Activated CD4-positive, alpha-beta memory T cell treated with anti-CD3 and anti-CD28 coated beads, Interleukin-2, amount 10 ng/mL, durations not matched to agents 7 days and 5 days (primary cell): ENCODE measurements at places on chromosomes 13 and 19.

DNA sequence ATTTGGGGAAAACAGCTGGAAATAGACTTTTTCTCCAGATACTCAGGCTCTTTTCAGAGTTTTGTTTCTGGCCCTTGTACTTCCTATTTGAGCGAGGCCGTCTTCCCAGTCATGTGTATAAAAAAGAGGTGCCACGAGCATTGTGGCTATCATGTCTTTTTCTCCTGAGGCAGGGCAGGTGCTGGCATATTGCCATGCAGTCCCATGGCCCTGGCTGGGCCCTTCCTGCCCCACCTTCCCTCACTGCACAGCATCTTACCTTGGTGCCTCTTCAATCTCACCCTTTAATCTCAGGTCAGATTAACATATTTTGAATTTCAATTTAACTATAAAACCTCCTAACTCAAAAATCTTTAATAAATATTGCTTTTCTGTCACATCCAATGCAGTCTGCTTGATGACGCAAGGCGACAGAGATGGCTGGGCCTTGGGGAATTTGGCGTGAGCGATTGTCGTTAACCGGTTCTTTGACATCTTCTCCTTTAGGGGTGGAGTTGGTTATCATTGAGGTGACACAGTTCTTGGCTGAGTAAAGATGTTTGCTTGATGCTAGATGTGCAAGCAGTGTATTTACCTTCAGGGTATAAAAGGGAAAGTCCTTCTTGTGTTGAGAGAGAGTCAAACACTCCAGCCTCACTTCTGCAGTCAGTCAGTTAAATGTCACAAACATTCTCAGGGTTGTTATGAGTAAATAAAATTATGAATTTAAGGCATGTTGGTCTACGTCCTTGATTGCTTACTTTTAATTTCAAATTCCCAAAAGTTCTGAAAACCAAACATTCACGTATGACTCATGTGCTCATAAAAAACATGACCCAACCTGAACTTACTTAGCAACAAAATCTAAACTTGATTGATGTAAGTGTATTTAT is 289.9 kb downstream of the MYO16 start:
- DNase-seq, result no peak

DNA sequence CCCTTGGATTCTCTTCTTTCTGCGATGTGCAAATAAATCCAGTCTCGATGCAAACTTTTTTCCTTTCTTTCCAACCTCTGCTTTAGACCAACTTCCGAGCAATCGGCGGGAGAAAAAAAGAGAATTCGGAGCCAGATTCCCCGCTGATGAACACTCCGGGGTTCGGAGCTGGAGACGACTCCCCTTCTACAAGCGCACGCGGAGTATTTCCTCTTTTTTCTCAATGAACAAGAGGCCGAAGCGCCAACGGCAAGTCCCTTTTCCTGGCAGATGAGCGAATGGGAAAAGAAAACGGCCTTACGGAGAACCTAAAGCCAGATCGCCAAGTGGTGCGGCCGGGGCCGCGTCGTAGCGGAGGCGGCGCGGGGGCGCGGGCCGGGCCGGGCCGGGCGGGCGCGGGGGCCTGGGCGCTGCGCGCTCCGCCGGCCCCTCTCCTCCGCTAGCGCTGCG is 250 bp downstream of the SPRY2 start:
- no peak for DNase-seq

DNA sequence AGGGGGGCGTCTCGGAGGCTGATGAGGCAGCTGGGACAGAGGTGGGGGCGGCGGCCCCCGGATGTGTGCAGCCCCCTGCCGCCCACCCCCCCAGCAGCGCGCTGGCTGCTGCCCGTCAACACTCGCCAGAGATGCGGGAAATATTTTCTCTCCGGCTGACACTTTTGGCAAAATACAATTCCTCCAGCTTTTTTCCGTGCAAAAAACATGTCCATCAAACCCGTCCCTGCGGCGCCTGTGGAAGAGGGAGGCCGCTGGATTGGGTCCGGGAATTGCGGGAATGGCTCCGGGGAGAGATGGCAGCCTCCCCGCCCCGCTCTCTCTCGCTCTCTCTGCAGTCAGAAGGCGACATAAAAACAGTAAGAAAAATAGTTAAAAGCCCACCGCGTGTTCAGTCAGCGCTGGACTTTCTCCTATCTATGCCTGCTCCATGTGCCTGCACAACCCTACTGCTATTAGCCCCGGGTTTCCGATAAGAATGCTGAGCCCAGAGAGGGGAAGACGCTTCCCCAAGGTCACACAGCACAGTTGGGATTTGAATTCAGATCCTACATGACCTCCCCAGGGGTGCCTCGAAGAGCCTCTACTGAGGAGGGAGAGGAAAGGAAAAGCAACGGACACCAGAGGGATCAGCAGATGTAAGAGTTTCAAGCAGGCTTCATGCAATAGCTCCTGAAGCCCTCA is 23.2 kb downstream of the ZNRF4 start:
- DNase-seq, result no peak

GRCh38 chr19:35084509-35084762 is 31.2 kb upstream of the FXYD3 start:
- no peak for DNase-seq

- DNase-seq, result no peak
Observed at GRCh38 chr19:46386151-46386550, 27.2 kb downstream of the CCDC8 start.

DNA sequence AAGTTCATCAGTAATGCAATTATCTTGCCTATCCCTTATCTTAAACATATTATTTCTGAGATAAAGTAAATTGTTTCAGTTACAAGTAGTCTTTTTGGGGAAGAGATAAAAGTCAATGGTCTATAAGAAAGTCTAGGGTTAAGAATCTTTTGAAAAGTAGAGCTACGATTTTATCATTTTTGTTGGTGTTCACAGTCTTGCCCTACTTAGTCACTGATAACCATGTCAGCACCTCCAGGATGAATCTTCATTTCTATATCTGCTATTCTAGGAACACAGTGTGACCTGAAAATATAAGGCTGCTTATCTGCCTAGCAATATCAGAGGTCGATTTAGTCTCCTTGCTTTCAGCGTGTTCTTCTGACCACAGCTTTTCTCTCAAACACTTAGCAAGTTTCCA is 1676.5 kb upstream of the PRR20A start:
- no peak for DNase-seq

DNA sequence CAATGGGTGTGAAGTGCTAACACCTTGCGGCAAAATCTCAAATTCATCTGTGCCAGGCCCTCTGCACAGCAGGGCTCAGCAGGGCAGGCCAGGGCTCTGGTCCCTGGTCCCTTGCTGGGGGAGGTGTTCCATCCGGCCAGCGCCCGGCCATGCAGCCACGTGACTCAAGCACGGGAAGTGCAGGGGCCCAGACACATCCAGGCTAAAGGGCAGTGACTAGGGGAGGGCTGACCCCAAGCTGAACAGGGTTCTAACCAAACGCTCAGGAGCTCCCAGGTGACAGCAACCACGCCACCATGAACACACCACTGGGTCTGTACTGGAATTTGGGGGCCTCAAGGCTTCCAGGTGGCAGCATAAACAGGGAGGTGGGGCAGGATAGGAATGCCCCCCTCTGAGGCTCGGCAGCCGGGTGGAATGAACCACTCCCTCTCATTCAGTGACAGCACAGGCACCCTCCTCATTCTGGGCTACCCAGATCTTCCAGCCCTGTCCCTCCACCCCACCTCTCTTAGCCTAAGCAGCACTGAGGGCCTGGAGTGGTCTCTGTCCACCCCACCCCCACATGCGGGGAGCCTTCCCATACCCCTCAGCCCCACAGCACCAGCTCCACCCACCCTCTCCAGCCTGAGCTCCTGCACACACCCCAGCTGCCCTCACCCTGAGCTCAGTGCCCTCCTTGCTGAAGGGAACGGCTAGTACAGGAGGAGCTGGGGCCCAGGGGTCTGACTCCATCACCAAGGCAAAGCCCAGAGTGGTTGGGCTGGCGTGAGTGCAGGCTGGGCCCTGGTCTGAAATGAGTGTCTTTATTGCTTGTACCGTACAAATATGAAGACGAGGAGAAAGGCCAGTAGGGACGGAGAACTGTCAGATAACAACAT is 5.3 kb upstream of the CCNP start:
- DNase-seq, result no peak

GRCh38 chr19:12733369-12734214 is 892 bp downstream of the TRIR start:
- peak; percentile 68 for DNase-seq
